ENCODE measurements at places on chromosomes 7 and 10.

GRCh38 chr7:139635526-139636302 lies 112.2 kb downstream of the CLEC2L start:
- peak; percentile 51 for DNase-seq

DNA sequence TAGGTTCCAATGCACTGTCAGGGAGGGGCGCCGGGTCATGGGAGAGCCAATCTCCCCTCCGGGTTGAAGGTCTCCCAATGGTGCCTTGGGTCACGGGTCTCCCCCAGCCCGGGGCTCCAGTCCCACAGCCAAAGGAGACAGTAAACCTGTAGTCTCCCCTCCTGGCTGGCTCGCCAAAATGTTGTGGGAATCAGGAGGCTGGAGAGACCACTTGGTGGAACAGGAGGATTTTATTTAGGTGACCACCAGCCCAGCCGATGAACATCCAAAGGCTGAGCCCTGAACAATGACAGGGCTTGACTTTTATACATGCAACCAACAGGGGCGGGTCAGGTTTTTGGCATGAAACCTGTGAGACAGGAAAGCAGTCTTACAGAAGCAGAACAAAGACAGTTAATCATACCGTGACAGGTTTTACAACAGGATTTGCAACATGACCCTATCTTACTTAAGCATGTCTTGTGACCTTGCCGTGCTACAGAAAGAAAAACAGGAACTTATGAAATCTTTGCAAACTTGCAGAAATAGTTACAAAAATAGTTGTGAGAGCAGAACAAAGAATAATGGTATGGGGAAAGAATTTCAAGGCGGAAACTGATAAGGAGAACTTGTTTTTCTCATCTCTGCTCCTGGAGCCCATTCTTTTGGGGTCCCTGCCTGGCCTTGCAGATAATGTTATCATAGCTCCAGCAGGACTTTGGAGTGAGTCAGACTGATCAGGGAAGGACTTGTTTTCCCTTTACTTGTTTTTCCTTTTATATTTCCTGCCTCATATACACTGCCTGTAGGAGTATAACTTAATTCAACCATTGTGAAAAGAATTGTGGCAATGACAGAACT lies 7.1 kb downstream of the ERV3-1 start:
- DNase-seq = no peak

DNA sequence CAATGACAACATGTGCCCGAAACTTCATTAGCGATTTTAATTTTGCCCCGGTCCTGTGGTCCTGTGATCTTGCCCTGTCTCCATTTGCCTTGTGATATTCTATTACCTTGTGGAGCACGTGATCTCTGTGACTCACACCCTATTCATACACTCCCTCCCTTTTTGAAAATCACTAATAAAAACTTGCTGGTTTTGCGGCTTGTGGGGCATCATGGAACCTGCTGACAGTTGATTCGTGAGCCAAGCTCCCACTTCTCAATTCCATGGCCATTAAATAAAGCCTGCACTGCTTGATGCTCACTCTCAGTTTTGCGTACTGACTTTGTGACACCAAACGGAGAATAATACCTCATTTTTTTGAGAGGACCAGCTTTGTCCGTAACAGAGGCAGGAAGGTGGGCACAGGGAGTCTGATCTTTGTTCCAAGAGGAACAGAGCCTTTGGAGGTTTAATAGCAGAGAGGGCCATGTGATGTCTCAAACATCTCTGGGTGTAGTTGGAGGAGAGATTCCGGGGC lies 3.8 kb upstream of the ADAMTS14 start:
- no peak for DNase-seq

DNA sequence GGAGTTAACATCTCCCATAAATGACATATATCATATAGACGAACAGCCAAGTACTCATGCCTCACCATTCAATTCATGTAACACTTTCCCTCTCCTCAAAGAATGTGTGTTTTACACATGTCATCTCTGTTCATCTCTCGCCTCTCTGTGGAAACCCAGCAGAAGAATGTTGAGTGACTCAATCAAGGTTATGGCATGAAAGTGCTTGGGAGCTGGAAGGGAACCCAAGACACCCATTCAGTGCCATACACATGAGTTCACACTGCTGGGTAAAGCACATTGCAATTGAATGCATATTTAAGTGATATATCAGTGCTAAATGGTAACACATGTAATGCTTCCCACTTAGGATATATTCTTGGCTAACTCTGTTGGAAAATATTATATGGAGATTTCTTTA lies 322.9 kb downstream of the PTEN start:
- no peak for DNase-seq

DNA sequence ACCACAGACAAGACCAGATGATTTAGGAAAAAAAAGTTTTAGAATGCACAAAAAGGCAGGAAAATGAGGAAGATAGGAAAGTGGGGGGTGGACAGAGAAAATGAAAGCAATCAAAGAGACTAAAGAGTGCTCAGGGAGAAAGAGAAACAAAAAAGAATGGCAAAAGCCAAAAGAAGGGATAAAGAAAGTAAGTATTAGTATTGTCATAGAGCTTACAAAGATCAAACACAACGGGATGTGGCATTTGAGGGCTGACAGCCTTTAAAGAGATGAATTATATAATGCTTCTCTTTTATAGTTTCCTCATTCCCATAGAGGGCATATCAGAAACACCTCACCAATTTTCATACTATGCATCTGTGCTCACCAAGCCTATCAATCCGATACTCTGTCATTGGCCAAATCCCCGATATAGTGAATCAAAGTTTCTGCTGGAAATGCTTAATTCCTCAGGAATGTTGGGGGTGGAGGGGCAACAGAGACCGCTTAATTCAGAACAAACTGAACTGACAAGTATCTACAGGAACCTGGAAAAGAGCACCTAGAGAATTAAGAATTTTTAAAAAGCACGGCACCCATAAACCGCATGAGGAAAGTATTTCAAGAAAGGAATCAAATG lies 2.7 kb downstream of the COG5 start:
- DNase-seq = no peak

- no peak for DNase-seq
Measured at GRCh38 chr10:57830877-57831560, 436.7 kb downstream of the IPMK start.

GRCh38 chr10:90007226-90007625 lies 305.8 kb downstream of the KIF20B start:
- DNase-seq = no peak

DNA sequence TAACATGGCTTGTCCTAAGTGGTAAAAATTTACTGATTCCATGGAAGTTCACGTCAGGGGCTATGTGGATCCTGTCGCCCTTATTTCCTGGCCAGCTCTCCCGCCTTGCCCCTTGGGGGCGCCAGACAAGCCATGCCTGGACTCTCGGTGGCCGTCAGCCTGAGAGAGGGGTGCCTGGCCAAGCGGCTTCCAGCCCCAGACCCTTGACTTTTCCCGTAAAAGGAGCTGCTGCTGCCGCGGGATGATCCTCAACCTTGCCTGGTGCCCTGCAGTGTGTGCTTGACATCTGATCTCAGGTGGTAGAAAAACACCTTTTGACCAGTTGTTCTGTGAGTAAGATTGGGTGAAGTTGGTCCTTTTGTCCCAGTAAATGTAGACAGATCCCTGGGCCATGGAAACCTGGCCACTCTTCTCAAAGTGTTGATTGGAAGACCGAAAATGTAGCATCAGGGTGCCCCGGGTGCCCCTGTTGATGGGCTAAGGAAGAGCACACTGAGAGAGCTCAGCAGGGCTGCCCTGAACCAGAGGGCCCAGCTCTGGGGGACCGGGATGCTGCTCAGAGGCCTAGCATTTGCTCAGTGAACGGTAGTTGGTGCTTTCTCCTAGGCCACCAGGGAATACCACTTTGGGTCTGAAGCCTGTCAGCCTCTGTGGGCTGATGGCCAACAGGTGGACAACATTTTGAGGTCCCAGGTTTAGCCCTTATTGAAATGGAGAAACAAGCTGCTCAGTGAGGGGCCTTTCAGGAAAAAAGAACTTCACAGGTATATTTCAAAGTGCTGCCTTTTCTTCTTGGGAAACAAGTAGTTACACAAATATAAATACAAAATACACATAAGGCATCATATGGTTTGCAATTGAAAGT lies 162.5 kb downstream of the LRMDA start:
- no peak for DNase-seq

GRCh38 chr7:145860809-145861208 lies 255.8 kb upstream of the CNTNAP2 start:
- DNase-seq = no peak

DNA sequence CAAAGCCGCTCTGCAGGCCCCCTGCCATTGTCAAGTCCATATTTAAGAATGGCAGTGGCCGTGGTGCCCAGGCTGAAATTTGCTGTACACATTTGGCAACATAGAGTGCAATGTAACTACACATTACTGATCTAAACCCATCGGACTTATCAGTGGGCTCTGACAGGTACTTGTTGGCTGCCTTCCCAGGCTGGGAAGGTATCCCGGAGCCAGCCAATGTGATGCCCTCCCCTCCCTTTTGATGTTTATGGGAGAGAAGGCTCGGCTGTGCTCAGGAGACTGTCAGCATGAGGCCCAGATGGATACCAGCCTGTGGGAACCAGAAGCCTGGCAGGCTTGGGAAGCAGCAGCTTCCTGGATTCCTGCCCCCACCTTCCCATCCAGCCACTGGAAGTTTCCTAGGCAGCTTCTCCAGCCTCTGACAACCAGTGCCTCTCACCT lies 146.1 kb upstream of the TCF7L2 start:
- no peak for DNase-seq

- DNase-seq = no peak
Measured at GRCh38 chr7:13055732-13056368, 368.4 kb downstream of the ARL4A start.

GRCh38 chr10:75544993-75545706 lies 113.7 kb downstream of the LRMDA start:
- DNase-seq = no peak

DNA sequence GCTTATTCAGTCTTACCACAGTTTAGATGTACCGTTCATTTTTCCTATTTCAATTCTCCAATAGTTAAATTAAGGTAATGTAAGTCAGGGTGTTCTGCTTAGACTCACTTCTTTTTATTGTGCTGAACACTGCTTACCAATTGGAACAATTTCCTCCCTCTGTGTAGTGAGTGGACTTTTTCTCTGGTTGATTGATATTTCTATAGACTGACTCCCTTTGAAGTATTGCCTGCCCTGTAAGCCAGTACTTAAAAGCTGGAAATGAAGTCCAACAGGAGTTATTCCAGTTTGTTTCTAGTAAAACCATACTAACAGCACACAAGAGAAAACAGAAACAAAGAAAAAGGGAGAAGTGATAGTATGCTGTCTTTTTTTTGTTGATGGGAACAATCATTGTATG lies 1674.9 kb downstream of the REEP3 start:
- no peak for DNase-seq

Measured in activated T-cell treated with anti-CD3 and anti-CD28 coated beads for 24 hours (primary cell).